LoVo (cell line): ENCODE measurements at places on chromosomes 16 and 17.

GRCh38 chr17:72378414-72379390 is 257.9 kb downstream of the SOX9 start:
- DNase-seq: no peak

DNA sequence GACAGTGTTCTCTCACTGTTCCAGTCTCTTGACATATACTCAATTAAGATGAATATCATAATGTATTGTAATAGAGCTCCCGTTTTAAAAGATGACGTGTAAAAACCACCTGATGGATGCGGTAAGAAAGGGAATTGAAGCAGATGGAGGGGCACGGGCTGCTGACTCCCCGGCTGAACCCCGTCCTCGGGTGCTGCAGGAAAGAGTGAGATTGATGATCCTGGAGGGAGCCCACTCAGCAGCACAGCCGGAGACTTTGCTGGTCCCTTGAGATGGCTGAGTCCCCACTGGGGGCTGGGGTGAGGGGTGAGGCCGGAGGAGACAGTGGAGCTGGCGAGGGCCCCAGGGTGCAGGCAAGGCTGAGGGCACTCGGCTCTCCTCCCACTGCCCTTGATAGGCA is 217.4 kb downstream of the RPTOR start:
- DNase-seq: no peak

GRCh38 chr16:1775006-1775845 is 2.3 kb upstream of the MRPS34 start:
- DNase-seq: no peak

- no peak for DNase-seq
Observed at GRCh38 chr17:68441070-68441770, 16.1 kb downstream of the WIPI1 start.

DNA sequence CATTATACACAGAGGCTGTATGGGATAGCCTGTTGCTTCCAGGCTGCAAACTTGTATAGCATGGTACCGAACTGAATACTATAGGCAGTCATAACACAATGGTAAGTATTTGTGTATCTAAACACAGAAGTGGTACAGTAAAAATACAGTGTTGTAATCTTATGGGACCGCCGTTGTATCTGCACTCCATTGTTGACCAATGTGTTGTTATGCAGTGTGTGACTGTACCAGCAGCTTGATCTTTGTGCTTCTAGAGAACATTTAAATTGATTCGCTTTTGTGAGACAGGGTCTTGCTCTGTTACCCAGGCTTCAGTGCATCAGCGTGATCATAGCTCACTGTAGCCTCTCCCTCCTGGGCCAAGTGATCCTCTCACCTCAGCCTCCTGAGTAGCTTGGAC is 31.5 kb downstream of the WWOX start:
- no peak for DNase-seq

DNA sequence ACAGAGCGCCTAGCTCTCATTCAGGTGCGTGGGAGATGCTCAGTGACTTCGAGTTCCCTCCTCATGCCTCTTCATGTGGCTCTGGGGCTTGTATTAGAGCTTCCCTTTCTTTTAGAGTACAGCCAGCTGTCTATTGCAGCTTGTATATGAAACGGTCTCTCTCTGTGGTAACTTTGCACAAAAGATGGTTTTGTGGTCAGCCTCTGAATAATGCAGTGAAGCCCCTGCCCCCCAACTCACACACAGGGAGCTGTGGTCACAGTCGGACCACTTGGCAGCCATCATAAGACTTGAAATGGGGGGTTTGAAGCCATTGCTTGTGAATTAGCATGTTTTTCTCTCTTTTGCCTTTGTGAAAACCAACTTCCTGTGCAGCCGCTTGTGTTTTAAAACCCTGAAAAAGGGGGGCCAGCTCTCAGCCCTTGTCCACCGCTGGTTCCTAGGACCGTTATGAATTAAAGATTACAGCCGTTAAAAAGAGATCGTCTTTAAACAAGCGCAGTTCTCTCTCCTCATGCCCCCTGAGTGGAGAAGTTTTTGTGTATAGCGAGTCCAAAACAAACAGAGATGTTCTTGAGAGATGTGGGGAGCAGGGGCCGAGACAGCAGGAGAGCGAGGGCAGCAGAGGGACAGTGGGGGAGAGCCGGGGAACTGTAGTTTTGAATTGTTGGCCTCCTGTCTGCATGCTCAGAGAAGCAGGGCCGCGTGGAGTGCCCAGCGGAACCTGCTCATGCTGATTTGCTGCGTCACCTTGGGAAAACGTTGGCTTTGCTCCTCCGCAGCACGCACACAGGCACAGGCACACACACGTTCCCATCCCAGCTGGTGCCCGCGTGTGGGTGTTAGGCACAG is 199.0 kb downstream of the MSI2 start:
- no peak for DNase-seq

GRCh38 chr16:30755955-30756780 is 5.7 kb downstream of the CFAP119 start:
- DNase-seq: no peak

DNA sequence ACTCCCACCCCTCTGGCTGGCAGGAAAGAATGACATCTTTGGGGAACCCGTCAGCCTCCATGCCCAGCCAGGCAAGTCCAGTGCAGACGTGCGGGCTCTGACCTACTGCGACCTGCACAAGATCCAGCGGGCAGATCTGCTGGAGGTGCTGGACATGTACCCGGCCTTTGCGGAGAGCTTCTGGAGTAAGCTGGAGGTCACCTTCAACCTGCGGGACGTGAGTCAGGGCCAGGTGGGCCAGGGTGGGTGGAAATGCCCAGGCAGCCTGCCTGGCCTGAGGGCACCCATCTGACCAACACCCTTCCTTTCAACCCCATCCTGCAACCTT is 8.1 kb upstream of the DCAF7 start:
- no peak for DNase-seq
